HL-60 (cell line): ENCODE measurements at places on chromosomes 5 and 9.
A peak's percentile ranks its signal among the peaks of the same experiment; 100 is the strongest.

GRCh38 chr5:170746075-170746960, 37.2 kb upstream of the GABRP start:
- no peak for DNase-seq

GRCh38 chr9:130172858-130173665, 858 bp downstream of the NCS1 start:
- no peak for DNase-seq

- no peak for DNase-seq
Observed at GRCh38 chr9:129810788-129811187, 7.8 kb downstream of the TOR1B start.

- peak; percentile 80 for DNase-seq
Observed at GRCh38 chr9:36486933-36487481, 85.7 kb upstream of the MELK start.
